ENCODE measurements at places on chromosomes 3 and 15.

- DNase-seq = no peak
Measured at GRCh38 chr3:71975573-71975972, 190.6 kb upstream of the PROK2 start.

DNA sequence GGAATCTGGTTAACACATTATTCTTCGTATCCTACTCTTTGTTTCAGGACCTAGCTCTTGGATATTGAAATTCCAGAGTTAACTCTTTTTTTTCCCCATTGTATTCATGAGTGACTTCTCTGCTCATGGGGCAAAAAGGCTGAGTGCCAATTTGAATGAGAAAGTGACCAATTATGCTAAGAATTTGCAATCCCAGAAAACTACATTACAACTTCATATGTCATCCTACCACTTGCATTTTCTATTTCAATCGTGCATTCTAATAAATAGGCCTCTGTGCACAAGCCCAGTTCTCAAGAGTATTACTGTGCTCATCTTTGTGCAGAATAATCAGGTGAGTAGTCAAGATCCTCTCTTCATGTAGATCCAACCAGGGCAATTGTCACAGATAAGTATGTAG is 537.8 kb downstream of the OTOL1 start:
- DNase-seq = no peak

GRCh38 chr3:184466413-184466960 is 86.6 kb downstream of the CHRD start:
- no peak for DNase-seq

- no peak for DNase-seq
Measured at GRCh38 chr15:32908135-32908801, 190.5 kb downstream of the GREM1 start.

GRCh38 chr15:28919679-28920655 is 34.2 kb downstream of the APBA2 start:
- DNase-seq = no peak

DNA sequence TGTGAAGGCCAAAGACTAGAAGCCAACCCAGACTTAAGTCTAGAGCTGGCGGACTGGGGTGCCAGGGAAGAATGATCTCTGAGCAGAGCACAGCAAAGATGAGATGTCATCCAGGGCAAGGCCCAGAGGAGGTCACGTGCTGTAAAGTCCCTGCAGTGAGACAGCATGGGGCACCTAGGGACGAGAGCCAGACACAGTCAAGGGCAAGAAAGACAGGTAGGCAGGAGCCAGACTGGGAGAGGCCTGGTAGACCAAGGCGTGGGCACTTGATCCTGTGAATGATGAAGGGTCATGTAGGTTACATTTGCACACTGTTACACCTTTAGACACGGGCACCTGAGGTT is 379.7 kb upstream of the PROK2 start:
- DNase-seq = no peak

GRCh38 chr15:66940368-66940767 is 125.0 kb upstream of the SMAD3 start:
- DNase-seq = peak; percentile 19

- no peak for DNase-seq
Measured at GRCh38 chr15:83848315-83849050, 194.6 kb downstream of the ADAMTSL3 start.

DNA sequence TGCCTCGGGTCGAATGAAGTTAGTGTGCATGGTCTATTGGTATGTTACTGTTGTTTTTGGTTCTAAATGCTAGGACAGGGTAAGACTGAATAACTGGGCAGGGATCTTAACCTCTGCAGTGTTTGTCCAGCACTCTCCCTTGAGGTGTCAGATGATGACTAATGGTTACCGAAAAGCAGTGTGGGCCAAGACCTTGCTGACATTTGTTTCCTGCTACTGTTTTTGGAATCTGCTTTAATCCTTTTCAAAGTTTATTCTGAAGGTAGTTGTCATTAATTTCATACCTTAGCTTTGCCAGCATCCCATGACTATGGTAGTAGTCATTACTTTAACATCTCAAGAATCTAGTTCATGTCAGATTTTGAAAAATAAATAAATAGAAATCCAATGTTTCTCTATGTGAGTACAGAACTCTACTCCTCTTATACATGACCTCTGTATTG is 117.0 kb downstream of the P3H2 start:
- DNase-seq = no peak
